ENCODE measurements at places on chromosomes 13 and 19.

- peak; percentile 83 for DNase-seq
Measured at GRCh38 chr13:97855570-97856303, 97.7 kb upstream of the IPO5 start.

DNA sequence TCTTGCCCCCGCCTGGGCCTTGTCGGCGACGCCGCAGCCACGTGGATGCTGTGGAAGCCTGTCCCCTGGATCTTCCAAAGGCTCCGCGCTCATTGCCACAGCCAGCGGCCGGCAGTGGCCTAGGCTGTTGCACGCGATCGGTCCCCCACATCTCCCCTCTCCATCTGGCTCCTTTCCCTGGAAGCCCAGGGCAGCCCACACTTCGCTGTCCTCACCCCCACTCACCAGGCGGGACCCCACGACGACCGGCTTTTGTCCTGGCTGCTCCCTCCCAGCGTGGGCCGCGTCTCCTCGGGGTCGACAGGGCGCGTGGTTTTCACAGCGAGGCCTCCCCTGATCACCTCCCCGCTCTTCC lies 605 bp upstream of the TEX30 start:
- DNase-seq, result no peak

- no peak for DNase-seq
Measured at GRCh38 chr13:104181526-104182231, 1115.5 kb upstream of the SLC10A2 start.

DNA sequence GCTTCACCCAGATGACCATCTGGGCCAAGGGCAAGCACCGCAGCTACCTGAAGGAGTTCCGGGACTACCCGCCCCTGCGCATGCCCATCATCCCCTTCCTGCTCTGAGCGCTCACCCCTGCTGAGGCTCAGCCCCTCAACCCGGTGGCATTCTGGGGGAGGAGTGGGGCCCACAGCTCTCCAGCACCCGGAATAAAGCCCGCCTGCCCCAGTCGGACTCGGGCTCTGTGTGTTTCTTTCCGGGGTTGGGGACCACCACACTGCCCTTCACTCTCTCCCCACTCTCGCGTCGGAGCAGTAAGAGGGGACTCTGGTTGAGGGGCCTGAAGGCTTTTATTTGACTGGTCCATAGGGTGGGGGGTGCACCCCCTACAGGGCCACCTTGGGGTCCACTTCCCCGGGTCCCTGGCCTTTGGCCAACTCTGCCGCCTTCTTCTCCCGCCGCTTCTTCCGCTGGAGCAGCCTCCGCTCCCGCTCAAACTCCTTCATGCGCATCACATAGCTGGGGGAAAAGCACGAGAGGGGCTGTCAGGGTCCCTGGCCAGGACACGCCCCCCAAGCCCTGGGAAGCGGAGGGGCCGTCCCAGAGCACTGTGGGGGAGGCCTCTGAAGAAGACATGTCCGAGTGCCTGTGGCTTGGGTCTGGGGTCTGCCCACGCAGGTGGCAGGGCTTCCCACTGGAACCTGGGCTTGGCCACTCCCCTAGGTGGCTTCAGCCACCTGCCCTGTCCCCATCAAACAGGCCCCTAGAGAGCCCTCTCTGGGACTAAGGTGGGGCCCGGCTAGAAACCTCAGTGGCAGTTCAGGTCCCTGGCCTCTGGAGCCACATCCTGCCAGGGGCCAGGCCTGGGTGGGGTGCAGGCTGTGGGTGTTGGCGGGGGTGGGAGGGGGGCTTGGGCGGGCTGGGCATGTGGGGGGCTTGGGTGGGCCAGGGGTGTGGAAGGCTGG lies 5.8 kb downstream of the NDUFB7 start:
- DNase-seq, result no peak

- peak; percentile 9 for DNase-seq
Measured at GRCh38 chr13:67880916-67881315, 650.8 kb upstream of the PCDH9 start.

All from stromal cell of bone marrow (primary cell).